Posterior vena cava (tissue), 2 donors: ENCODE measurements at places on chromosomes 7 and 10. TPM values are rescaled to one million over a fixed set of nuclear protein-coding genes. Genes with fewer than 3 reads are reported as not detected.

The TPK1 gene
- 16.1 TPM for total RNA-seq

The CALML5 gene
- not detected for total RNA-seq

The SLIT1 gene
- total RNA-seq = 0.33 TPM

The GPR37 gene
- 0.19 TPM for total RNA-seq

The PRR15 gene
- total RNA-seq = 0.88 TPM

The C10orf143 gene
- 3.2 TPM for total RNA-seq

The INA gene
- total RNA-seq = not detected

The TDRD1 gene
- 0.48 TPM for total RNA-seq

The GOLGA7B gene
- total RNA-seq = 0.19 TPM

DNA sequence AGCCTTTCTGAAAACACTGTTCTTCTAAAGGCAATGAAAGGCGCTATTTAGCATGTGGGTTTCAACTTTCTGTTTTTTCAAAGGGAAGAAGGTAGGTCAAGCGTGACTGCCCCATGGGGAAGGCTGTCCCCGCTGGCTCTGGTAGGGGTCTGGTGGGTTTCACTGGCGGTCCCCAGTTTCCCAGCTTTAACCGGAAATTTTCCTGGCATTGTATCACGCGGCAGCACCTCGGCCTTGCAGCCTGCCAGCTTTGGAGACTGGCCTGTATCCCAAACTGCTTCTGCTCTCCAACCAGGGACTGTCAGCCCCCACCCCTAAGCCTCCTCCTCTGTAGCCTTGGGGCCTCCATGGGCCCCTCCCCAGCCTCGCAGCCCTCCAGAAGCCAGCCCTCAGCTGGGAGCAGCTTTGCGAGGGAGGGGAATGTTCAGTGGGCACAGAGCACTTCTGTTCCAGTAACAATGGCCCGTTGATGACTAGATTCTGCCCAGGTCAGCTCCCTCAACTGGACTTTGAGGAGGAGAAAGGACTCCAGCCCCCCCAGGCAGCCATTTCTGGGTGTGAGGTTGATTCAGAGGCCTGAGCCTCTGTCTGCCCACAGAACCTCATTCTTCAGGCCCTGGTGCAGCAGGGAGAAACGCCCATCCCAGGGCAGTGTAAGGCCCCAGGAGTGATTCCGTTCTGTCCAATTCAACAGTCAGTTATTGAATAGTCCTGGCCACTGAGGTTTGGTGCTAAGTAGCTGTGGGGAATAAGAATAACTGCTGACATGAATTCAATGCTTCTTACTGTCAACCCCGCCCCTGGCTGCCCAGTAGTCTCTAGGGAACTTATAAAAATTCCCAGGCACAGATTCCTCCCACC lies 17.1 kb downstream of the CHST3 start:
- no peak for DNase-seq

DNA sequence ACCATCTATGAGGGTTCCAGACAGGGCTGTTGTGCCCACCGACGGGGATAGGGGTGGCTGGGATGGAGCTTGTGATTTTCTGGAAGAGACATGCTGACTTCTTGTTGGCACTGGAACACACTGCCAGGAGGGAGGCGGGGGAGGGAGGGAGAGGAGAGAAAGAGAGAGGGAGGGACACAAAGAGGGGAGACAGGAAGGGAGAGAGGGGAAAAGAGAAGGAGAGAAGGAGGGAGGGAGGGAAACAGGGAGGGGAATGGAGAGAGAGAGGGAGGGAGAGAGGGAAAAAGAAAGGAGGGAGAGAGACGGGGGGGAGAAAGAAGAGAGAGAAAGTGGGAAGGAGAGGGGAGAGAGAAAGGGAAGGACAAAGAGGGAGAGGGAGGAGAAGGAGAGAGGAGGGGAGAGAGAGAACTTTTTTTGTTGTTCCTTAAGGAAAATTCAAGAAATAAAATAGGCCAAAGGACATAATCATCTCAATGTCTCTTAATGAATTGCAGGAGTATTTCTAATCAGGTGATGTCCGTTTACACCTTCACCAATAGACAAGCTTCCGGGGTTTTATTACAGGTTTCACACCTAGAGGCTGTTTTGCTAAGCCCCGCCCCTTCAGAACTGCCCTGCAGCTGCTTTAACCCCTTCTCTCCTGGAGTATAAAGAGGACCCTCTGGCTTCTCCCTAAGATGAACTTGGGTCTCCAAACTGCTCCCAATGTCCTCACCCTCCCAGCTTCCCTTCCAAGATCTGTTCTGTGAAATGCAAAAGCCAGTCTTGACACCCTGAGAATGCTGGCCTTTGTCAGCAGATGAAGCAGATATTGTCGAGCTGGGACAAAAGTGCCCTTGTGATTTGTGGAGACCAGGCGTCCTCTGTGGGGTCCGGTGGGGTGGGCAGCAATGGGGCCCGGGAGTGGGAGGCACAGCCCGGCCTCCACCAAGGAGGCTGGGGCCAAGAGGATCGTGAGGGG lies 82.0 kb upstream of the GTF2IRD1 start:
- no peak for DNase-seq

GRCh38 chr7:431658-432111 lies 88.0 kb downstream of the PDGFA start:
- no peak for DNase-seq

DNA sequence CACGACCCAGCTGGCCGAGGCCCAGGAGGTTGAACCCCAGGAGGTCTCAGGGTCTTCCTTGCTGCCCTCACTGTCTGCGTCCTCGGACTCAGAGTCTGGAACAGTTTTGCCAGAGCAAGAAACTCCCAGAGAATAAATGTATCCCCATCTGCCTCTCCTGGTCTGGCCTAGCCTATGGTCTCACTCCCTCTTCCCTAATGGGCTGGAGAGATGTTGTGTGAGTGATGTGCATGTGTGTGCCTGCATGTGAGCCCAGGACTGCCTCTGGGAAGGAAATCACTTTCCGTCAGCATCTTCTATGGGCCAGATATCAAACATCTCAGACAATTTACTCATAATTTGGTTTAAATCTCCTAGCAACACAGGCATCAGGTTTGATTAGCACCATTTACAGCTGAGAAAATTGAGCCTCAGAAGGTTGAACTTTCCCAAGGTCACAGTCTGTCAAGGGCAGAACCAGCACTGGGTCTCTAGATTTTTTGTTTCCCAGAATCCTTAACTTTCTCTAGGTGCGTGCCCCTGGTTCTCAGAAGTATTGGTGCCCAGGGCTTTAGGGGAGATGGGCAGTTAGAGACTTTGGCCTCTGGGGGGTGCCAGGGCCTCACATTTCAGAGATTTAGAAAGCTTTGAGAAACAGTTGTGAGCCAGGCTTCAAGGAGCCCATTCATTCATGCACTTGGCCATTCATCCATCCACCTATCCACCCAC lies 4.9 kb downstream of the TMEM270 start:
- no peak for DNase-seq

- no peak for DNase-seq
Measured at GRCh38 chr10:9219860-9220259, 1165.4 kb downstream of the GATA3 start.

DNA sequence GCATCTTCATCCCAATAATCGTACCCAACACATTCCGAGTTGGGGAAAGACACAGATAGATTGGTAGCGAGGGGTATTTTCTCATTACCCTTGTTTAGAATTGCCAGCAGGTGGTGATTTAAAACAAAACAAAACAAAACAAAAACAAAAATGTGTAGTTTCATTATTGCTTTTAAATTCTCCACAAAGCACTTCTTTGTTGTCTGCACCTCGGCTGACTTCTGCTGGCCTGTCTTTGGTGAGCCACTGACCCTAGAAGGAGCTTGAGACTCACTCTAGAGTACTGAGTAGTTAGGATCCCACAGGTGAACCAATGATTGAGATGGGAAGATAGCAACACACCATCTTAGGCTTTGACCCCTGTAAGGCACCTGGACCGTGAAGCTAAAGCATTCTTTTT lies 105.4 kb upstream of the BET1 start:
- DNase-seq = no peak

DNA sequence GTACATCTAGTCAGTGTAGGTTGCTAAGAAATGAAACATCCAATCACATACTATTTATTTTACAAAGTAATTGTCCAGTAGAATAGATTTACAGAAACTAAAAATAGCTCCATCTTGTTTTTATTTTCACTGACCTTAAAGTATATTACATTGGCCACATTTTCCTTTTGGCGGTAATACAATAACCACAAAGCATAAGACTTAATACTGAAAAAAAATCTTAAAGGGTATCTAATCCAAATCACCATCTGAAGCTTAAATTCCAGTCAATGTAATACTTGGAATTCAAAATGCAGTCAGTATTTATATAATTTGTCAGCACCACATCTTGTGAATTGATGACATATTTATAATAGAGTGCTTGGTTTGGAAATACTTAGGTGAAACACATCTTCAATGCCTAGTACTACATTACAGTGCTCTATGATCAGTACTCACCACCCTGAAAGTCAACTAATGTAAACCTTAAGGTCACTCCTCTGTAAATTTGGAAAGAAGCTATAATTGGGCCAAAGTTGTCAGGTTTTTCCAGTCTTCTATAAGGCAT lies 8.9 kb downstream of the ANKMY2 start:
- DNase-seq = no peak

DNA sequence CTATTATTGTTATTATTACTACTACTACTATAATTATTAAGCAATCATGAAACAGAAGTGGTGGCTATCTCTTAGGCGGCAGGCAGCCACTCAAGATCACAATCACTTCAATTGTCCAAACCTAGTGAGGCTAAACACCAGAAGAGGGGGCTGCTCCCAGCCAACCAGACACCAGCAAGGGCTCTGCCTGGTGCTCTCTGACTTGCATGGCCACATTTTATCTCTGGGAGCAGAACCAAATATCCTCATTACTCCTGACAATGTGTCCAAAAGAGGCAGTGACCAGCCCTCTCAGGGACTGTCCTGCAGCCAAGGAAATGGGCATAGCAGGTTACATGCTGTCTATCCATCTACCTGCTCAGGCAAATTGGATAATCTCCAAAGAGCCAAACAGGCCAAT lies 187.4 kb upstream of the PDE1C start:
- DNase-seq = no peak

DNA sequence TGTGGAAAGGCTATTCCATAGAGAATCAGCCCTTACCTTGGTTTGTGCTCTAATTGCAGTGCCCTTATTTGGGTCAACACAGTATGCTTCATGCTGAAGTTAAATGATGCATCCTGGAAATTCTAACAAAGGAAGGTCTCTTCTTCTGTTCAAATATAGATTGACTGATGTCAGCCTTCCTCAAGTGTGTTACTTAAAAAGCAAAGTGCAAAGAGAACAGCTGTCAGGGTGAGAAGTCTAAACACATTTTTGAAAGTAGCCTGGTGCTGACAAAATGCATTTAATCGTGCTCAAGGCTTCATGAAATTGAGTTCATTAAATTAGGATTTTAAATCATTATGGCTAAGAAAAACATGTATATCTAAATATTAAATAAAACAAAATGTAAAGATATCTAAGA lies 19.5 kb downstream of the AGR2 start:
- DNase-seq = no peak

GRCh38 chr7:131688738-131689661 lies 132.6 kb upstream of the PODXL start:
- DNase-seq = no peak

DNA sequence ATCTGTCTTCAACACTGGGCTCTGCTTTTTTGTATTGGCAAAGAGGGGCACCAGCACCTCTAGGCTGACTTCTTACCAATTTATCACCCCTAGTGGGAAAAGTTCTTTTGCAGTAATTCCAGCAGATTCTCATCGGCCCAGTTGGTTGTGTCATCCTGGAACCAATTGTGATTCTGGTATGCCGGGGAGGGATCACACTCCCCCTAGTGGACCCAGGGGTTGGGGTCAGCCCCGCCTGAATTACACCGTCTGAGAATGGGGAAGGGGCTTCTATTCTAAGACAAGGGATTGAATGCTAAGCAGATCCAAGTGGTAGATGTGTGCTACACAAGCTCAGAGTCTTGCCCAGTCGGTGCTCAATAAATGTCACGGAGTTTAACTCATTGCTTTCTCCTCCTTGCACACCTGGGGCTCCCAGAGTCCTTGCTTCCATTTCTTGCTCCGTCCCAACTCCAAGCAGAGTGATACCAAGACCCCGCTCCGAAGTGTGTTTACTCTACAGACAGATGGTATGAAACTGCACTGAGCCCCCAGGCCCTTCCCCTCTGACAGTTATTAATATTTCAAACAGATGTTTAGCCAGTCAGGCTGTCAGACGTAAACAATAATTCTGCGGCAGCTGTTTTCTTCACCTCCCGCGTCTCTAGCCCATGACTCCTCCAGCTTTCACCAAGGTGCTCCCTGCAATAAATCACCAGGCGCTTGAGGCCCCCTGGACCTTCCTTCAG lies 71.9 kb downstream of the C10orf105 start:
- no peak for DNase-seq

GRCh38 chr10:11437391-11438142 lies 173.9 kb downstream of the USP6NL start:
- DNase-seq = no peak

- DNase-seq = no peak
Measured at GRCh38 chr10:16965344-16965616, 148.1 kb upstream of the RSU1 start.

DNA sequence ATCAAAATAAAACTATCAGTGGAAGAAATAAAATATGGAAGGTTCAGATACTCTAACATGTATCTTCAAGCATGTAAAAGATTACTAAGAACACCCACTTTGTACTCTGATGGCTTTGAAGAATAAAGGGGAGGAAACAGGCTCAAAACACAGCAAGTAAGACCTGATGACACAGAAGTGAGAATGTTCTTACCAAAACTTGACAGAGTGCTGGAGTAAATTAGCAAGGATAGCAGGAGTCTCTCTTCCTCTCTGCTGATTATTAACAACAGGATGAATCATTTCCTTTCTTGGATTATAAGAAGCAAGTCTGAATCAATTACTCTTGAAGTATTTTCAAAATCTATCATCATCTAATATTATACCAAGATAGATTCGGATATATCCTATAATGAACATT lies 47.5 kb downstream of the GLI3 start:
- no peak for DNase-seq

DNA sequence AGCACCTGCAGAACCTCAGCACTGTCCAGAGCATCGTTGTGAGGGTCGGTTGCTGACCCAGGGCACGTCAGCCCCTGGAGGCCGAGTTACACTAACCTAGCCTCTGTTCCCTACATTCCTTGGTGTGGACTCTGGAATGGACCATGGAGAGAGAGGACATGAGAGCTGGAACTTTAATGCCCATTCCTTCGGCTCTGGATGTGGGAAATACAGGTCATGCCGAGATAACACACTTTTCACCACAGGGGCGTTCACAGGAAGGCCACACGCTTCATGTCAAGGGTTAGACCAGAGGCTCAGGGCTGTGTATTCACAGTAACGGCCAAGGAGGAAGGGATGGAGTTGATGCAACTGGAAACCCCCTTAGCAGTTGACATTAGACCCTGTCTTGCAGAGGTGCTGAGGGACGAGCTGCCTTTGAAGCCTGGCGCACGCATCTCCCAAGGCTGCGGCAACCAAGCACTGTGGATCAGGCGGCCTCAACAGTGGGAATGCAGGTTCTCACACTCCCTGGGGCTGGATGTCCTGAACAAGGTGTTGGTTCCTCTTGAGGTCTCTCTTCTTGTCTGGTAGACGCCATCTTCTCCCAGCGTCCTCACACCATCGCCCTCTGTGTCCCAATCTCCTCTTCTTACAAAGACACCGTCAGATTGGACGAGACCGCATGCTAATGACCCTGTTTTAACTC lies 245.2 kb downstream of the KLF6 start:
- DNase-seq = no peak
